ENCODE measurements at places on chromosomes 7 and 10.

GRCh38 chr10:7952266-7952665 is 102.2 kb upstream of the GATA3 start:
- DNase-seq = no peak

DNA sequence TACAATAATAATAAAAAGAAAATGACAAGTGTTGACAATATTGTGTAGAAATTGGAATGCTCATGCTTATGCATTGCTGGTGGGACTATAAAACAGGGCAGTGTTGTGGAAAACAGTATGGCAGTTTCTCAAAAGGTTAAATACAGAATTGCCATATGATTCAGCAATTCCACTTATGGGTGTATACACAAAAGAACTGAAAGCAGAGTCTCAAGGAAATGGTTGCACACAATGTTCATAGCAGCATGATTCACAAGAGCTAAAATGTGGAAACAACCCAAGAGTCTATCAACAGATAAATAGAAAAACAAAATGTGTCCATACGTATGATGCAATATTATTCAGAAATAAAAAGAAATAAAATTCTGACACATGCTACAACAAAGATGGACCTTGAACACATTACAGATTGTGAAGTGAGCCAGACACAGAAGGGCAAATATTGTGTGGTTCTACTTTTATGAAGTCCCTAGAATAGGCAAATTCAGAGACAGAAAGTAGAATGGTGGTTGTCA is 64.8 kb upstream of the GRM8 start:
- DNase-seq = no peak

DNA sequence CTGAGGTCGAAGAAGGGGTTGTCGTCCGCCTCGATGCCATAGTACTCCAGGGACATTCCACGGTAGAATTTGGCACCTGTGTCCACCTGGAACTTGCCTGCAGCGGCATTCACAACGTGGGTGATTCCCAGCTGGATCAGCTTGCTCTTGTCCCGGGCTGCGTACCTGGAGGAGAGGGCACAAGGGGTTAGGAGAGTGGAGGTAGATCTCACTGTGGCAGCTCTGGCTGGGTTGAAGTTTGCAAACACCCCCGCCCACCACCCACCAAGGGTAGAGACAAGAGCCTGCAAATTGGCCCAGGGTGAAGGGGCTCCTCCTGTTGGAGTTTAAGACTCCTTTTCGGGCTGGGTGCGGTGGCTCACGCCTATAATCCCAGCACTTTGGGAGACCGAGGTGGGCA is 15.8 kb upstream of the SAMD8 start:
- DNase-seq = no peak

- DNase-seq = no peak
Measured at GRCh38 chr7:127287133-127287532, 34.4 kb upstream of the GRM8 start.

- no peak for DNase-seq
Measured at GRCh38 chr7:1538544-1539180, 8.2 kb downstream of the MAFK start.

GRCh38 chr10:50332108-50332842 is 81.0 kb upstream of the ASAH2 start:
- DNase-seq = no peak

DNA sequence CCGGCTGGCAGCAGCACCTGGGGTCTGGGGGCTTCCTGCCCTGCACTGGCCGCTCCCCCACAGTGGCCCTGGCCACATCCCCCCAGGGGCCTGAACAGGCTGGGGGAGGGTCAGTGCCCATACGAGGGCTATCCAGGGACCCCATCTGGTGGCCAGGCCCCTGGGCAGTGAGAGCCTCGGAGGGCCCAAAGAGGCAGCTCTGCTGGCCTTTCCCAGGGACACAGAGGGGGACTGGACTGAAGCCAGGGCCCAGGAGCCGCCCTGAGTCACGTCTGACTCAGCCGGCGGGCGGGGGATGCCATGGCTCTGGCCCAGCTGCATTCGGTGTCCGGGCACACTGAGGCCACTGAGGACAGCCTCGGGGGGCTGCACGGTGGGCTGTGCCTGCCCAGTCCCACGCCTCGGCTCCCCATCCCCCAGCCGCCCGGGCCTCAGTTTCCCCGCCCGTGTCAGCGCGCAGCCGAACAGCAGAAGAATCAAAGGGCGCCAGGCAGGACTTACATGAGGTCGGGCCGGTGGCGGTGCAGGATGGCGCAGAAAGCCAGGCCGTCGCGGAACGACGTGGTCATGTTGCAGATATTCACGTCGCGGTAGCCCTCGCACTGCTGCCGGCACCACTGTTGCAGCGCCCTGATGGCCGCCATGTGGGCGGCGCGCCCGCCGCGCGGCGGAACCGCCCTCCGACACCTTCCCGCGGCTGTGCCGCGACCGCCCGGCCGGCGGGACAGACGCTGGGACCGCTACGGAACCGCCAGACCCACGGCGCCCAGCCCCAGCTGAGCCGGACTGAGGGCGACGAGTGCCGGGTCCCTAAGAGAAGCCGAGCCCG is at the start of gene MICALL2:
Gene MICALL2 (minus strand): TSS at position 788 of the 829 bp plus-strand sequence. CDS start 144 bp downstream, at position 644.
- DNase-seq = peak; percentile 42

- no peak for DNase-seq
Measured at GRCh38 chr7:2009541-2010001, 223.2 kb downstream of the MAD1L1 start.

DNA sequence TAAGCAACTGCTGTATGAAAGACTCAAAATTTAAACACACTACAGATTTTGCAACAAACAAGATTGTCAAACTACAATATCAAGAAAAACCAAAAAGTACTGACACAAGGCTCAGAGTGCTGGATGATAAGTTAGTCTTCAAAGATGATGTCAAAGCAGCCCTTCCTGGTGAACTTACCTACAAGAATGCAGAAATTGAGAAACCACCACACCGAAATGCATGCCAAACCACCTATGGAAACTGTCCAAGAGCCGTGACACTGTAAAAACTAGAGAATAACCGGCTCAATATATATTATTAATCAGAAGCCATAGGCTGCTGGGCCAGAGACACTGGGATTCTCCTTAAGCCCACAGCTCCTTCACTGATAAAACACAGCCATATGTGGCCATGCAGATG is 25.3 kb downstream of the DENND11 start:
- no peak for DNase-seq

- no peak for DNase-seq
Measured at GRCh38 chr10:86730227-86730626, 26.2 kb upstream of the BMPR1A start.

DNA sequence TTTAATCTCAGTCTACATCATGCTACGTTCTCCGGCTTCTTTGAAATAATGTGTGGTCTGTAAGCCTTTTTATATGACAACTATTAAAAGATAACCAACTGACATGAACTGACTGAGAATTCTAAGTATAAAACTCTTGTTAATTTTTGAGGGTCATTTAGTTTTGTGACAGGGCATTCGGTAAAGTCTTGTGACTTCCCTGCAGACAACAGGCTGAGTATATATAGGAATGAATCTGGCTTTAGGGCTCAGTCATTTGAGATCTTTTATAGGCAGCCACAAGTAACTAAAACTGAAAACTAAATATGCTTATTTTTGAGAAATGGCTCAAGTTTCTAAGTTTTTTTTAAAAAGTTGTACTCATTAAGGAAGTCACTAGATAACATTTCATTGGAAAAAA is 62.5 kb upstream of the SCIN start:
- DNase-seq = no peak

DNA sequence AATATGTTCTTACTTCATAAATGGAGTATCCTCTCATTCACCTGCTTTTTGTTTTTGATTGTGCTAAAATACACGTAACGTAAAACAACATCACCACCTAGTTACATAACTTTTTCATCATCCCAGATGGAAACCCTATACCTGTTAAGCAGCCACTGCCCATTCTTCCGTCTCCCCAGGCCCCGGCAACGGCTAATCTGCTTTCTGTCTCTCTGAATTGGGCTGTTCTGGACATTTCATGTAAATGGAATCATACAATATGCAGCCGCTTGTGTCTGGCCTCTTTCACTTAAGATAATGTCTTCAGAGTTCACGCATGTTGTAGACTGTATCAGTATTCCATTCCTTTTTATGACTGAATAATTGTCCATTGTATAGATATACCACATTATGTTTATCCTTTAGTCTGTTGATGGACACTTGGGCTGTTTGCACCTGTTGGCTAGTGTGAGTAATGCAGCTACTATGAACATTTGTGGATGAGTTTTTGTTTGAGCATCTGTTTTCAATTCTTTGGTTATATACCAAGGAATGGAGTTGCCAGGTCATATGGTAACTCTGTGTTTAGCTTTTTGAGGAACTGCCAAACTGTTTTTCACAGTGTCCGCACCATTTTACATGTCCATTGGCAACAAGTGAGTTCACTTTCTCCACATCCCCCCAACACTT is 14.1 kb upstream of the SUN1 start:
- no peak for DNase-seq

GRCh38 chr7:157306846-157307838 is 29.7 kb upstream of the DNAJB6 start:
- DNase-seq = no peak

DNA sequence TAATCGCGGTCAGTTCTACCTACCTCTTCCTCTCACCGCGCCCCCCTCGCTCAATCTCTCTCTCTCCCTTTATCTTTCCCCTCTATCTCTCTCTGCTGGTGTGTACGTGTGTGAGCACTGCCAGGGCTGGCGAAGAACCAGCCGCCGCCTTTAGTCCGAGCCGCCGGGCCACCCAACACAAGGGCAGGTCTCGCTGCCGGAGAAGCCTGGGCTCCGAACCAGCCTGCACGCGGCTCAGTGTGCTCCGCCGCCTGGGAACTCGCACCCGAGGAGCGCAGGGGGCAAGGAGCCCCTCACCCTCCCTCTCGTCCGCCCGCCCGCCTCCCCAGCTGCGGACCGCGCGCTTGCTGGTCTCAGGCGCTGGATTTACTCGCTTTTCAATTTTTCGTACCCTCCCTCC is 1.7 kb downstream of the NXPH1 start:
- DNase-seq = peak; percentile 15

DNA sequence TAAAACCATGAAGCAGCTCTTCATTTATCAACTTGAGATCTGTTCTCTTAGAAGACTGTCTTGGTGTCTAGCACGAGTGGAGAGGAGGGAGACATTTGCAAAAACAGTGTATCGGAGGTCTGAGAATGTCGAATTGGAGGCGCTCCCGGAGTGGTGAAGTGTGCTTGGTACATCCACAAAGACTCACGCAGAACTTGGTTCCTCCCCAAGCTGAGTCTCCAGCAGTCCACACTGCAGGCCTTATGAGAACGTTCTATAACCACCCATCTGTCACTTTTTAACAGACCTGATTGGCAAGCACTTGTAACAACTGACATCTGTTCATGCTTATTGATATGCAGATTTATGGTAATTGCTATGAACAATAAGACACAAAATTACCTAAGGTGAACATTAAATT is 261.6 kb downstream of the CELF2 start:
- DNase-seq = no peak

DNA sequence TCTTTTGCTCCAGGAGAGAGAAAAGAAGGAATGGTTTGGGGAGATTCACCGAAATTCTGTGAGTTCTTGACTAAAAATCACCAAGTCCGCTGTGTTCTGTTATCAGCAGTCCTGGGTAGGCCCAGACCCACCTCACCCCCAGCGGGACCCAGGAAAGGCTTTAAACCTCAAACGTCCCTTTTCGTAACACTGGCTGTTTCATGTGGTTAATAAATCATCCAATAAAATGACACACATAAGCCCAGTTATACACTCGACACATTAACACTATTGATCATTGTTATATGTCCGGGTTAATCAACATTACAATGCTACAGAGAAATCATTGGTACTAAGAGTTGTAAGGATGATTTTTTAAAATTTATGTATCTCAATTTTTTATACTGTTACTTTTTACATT is 25.2 kb downstream of the DIP2C start:
- DNase-seq = no peak

DNA sequence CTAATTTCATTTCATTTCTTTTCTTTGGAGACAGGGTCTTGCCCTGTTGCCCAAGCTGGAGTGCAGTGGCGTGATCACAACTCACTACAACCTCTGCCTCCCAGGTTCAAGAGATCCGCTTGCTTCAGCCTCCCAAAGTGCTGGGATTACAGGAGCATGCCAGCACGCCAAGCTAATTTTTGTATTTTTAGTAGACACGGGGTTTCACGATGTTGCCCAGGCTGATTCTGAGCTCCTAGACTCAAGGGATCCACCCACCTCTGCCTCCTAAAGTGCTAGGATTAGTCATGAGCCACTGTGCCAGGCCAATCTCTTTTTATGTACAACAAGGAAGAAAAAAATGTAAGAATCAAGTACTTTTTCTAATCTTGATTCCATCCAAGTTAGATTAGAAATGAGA is 10.7 kb upstream of the KMT2E start:
- no peak for DNase-seq

- no peak for DNase-seq
Measured at GRCh38 chr7:77460057-77460486, 43.9 kb upstream of the GSAP start.

- no peak for DNase-seq
Measured at GRCh38 chr7:138282997-138283396, 177.1 kb upstream of the TRIM24 start.

- no peak for DNase-seq
Measured at GRCh38 chr10:124343351-124344265, 75.1 kb downstream of the OAT start.

DNA sequence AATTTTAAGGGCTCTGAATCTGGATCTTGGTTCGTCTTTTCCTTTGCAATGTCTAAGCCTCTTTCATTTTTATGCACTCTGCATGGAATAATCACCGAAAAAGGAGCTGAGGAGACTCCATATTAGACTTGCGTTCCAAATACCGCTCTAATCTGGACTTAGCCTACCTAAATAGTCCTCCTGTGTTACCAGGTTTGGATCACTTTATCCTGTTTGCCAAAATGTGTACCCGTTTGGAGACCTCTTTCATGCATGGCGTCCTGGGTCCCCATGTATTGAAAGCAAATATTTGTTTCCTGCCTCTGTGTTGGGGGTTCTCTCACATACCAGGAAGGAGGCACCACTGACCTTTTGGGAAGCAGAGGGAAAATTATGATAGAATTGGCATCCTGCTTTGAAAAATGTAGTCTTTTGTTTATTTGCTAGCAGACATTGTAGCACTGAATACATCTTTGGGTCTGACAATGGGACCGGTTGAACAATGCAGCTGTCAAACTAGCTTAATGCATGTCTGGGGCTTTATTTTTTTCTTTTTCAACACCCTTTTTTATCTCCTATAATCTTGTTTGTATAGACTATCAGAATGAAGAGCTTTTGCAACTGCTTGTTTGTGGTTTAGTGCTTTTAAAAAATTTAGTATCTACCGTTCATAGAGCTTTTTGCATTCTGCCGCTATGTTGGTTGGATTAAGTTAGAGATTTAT is 11.8 kb upstream of the CELF2 start:
- DNase-seq = no peak

GRCh38 chr7:141076377-141076776 is 2.5 kb downstream of the TMEM178B start:
- peak; percentile 22 for DNase-seq

DNA sequence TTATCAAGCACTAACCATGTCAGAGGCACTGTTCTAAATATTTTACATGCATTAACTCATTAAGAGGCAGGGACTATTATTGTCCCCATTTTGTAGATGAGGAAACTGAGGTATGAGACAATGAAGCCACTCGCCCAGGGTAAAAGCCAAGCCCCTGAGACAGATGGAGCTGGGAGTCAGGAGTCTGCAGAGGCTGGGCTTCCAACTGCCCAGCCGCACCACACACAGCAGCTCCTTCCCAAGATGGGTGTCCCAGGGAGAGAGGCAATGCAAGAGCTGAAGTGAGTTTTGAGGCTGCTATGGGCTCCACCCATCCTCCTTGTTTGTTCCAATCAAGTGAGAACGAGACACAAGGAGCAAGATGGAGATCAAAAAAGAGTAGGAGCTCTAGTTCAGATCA is 244.2 kb downstream of the KCNMA1 start:
- no peak for DNase-seq

- DNase-seq = no peak
Measured at GRCh38 chr10:113175756-113176651, 226.0 kb downstream of the TCF7L2 start.

- DNase-seq = no peak
Measured at GRCh38 chr7:151384776-151385625, 24.8 kb downstream of the WDR86 start.
